ENCODE measurements at places on chromosomes 16 and 17.

- no peak for DNase-seq
Measured at GRCh38 chr17:46270032-46270431, 24.9 kb upstream of the LRRC37A start.

DNA sequence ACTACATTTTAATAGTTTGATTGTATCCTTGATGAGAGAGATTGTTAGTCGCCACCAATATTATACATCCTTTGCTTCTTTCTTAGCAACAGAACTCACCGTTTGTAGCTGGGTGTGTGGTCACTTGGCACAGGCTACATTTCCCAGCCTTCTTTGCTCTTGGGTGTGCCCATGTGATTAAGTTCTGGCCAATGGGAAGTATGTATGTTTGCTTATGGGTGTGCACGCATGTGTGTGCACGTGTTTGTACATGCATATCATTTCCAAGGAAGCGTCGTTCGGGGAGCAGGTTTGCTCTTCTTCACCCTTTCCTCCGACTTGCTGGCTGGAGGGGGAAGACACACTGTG, 4.4 kb upstream of the SEC14L1 start:
- no peak for DNase-seq

GRCh38 chr16:15752717-15753488, 102.9 kb downstream of the NDE1 start:
- no peak for DNase-seq

DNA sequence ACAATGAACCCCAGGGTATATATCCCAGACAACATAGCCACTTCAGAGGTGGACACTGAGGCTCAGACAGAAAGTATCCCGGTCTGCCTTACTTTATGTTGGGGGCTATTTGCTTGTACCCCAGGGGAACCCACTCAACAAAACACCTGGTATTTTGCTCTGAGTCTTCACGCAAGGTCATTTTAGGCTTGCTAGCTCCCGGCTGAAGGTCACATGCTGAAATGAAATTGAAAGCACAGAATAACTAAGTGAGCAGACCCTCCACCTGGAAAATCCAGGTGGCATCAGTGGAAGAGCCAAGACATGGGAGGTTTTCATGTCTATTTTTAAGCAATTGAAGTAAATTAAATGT, 4.1 kb upstream of the KDM8 start:
- DNase-seq = no peak

DNA sequence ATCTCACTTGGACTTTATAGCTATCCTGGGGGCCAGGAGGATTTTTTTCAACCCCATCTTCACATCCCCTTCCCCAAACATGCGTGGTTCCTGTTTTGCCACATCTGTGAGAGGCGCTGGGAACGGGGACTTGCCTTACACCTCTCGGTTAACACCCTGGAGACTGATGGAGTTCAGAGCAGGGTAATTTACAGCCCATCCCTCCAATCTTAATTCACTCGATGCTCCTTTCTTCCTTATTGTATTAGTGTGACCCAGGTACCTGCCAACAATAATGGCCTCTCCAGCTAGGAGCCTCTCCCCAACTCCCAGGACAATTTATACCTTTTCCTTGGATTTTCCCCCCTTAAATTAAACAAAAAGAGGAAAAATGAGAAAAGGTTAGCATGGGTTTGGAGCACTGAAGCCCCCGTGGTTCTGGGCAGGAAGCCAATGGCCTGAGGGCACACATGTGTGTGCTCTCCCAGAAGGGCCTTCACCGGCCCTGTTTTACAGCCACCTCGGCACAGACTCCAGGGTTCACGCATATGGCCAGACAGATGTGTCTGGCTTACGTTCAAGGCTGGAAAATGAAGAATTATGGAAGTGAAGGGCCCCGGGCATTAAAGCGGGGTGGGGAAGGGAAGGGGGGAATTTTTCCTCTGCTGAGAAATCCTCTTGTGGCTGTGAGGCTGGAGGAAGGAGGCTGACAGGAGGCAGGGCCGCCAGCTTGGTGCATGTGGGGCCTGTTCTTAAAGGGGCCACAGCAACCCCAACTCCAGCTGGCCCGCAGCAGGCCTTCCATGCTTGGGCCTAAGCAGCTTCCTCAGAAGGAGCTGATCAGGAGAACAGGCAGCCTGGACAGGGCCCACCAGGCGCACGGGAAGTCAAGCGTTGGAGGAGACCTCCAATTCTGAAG, 21.4 kb downstream of the HIC1 start:
- DNase-seq = no peak

- no peak for DNase-seq
Measured at GRCh38 chr17:66165537-66166123, 26.3 kb downstream of the CEP112 start.

DNA sequence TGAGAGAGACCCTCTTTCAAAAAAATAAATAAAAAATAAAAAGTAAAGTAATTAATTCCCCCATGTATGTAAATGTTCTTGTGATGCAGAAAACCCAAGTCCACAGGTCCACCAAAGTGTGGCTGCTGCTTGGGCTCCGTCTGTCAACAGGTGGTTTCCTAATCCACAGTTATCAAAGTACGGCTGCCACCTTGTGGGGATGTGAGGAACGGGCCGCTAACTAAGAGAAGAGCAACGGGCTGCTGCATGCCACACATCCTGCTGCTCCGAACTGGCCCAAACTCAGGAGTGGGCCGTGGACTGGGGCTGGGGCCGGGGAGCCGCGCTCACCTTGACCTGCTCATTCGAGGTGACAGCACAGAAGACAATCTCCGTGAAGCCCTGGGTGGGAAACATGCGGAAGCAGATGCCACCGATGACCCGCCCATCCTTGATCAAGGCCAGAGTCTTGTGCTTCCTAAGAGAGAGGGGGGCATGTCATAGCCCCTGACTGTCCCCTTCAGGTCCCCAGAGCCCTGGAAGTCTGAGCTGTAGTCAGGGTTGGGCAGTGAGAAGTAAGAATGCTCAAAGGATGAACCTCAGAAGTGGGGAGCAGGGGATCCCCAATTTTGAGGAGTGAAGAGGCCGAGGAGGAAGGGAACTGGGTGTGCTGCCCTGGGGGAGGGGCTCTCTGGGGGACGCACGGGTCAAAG, 4.3 kb downstream of the KAT2A start:
- DNase-seq = peak; percentile 66

DNA sequence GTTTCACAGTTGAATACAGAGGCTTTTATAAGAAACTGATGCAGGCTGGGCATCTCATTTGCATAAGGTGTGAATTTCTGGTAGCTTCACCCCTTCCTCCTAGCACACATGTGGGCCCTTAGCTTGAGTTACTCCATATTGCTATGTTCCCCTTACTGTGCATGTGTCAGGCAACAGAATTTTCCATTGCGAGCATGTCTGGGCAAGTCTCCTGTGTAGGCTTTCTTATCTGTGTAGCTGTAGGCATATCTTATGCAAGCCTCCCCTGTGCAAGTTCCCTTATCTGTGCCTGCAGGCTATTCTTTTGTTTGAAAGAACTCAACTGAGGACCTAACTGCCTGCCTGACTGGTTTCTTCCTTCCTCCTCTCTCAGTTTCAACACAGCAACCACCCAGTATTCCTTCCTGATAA, 597.4 kb upstream of the CDH5 start:
- DNase-seq = no peak

- DNase-seq = no peak
Measured at GRCh38 chr17:32746698-32747097, 130.2 kb downstream of the MYO1D start.

DNA sequence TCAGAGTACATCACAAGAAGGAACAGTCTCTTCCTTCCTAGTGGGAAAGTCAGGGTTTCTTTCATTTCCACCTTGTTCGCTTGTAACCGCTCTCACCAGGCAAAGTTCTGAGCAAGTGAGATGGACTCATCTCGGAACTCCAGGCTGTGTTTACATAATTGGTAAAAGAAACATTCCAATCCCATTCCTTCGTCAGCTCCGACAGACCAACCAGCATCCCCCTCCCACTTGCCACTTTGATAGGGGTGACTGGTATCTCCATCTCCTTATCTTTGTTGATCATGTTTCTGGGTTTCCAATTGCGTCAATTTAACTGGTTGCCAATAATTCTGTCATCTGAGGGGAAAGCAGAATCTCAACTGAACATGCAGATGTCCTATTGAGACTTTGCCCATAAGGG, 36.8 kb upstream of the LYRM9 start:
- no peak for DNase-seq

DNA sequence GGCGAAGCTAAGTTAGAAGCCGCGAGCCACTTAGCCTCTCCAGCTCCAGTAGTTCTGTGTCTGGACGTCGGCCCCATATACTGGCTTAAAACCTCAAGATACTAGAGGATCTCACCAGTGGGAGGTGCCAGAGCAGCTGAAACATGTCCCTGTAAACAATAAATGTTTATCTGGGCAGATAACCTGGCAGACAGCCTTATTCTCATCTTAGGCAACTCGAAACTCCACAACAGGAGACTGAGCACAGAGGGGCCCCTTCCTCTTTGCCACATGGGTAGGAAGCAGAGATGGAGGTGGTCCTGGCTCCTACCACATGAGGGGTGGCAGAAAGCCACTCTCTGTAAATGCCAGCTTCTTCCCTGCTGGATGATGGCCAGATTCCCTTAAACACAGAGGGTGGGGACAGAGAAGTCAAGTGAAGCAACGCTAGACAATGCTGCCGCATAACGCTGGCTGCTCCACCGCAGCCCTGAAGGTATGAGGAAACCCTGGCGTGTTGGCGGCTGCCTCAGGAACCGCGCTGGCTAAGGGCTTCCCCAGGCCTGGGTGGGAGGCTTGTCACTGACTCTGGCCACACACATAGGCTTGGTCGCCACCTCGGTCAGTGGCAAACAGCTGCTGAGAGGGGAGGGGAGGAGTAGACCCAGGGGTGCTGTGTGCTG, 67.9 kb downstream of the HIC1 start:
- no peak for DNase-seq

GRCh38 chr16:54672500-54672899, 258.2 kb upstream of the IRX5 start:
- DNase-seq = no peak

- DNase-seq = no peak
Measured at GRCh38 chr17:5825717-5826330, 241.5 kb upstream of the NLRP1 start.

GRCh38 chr16:10180771-10181163, 1.5 kb downstream of the GRIN2A start:
- no peak for DNase-seq

GRCh38 chr17:75703591-75703990, 17.7 kb upstream of the ITGB4 start:
- no peak for DNase-seq

DNA sequence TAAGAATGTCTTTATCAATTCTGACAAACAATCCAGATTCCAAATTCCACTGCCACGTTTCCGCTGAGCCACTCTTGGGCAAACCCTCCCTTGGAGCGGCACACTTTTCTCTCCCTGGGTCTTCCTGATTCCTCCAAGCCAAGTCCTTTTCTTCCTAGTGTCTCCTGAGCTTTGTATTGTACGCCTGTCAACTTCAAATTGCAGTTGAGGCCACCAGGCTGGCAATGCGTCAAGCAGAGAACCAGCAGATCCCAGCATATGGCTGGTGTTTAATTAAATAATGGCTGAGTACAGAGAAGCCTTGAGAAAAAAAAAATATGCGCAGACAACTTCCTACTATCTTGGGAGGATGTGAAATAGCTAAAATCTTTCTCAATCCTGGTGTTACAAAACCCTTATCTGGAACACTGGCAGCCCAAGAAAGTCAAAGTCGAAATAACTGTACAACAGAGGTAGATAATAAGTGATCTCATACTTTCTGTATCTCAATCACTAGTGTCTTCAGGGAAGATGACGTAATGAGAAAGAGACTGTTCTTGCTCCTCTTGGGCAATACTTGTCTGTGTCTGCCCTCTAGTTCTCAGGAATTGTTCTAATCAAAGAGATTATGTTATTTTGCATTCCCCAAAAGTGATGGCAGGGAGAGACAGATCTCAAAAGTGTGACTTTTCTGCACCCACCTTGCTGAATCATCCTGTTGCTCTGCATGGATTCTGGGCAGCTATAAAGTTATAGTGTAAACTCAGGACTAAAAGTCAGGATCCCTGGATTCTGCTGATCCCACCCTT, 15.0 kb downstream of the SMIM36 start:
- DNase-seq = no peak

GRCh38 chr16:4110680-4111079, 5.6 kb downstream of the ADCY9 start:
- DNase-seq = no peak

DNA sequence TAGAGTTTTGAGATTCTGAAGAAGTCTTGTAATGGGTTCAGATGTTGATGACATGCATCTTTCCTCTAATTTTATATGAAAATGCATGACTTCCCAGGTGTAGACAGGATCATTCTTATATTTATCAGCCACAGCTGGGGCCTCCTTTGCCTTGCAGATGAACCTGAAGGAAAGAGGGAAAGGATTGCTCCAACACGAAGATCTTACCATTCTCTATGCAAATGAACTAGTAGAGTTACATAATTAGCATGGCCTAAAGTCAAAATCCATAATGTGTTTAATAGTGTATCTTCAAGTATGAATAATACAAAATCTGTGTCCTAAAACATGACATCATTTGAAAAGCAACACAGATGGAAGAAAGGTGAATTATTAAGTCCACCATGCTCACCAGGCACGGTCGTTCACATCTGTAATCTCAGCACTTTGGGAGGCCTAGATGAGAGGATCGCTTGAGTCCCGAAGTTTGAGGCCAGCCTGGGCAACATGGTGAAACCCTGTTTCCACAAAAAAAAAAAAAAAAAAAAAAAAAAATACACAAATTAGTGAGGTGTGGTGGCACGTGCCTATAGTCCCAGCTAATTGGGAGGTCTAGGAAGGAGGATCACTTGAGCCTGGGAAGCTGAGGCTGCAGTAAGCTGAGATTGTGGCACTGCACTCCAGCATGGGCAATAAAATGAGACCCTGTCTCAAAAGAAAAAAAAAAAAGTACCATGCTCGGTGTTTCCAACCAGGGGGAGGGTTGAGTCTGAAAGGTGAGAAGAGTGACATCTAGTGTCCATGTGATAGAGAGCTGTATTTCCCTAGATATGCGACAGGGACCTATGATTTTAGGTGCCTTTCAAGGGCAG, 6.3 kb downstream of the VWA3A start:
- DNase-seq = no peak

DNA sequence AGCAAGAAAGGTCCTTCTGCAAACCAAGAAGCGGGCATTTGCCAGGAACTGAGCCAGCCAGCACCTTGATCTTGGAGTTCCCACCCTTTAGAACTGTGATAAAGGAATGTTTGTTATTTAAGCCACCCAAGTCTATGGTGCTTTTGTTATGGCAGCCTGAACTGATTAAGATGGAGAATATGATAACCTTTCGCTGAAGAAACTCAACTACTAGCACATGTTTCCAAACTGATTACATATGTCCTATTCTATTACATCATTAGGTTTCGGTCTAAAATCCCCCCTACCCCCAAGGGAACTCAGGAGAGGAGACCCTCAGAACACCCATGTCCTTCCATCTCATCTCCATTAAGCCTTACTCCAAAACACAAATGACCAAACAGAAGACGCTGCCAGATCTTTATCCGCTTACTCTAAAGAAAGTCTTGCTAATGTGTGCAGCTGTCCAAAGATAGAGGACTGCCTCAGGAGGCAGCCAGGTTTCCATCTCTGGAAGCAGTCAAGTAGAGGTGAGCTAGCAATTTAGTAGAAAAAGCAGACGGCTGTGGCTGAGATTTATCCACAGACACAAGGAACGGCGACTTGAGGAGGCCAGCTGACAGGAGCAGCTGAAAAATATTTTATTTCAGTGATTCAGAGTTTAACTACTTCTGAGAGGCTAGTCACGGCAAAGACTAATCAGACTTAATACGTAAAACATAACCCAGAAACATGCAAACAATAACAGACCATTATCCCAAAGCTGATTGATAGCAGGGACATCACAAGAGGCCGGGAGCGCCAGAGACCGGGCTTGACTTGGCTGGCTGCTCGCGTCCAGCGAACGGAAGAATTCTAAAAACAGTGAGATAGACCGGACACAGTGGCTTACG, 611.4 kb upstream of the CDH5 start:
- no peak for DNase-seq
